ENCODE measurements at places on chromosomes 5 and 9. TPM values are rescaled to one million over a fixed set of nuclear protein-coding genes. Genes with fewer than 3 reads are reported as not detected.
A peak's percentile ranks its signal among the peaks of the same experiment; 100 is the strongest.

DNA sequence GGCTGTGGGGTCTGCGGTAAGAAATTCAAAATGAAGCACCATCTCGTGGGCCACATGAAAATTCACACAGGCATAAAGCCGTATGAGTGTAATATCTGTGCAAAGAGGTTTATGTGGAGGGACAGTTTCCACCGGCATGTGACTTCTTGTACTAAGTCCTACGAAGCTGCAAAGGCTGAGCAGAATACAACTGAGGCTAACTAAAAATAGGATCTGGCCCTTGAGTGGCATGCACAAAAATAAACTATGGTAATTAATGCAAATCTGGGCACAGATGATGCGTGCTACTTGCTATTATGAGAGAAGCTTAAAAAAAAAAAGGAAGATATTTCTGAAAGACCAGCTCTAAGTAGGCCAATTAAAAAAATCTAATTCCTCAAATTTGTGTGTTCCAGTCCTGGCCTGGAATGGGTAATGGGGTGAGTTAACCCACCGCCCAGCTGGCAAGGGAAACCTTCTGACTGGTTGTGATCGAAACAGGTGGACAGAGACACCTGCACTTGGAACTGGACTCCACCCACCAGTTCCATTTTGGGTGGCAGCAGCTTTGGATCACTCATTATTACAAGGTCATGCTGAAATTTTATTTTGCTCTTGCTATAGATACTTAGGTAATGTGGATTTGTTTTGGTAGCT lies 26.6 kb upstream of the ZBTB34 start:
- DNase-seq, result no peak
- peaks cover 29% of the 10 kb centered on the region for H3K36me3 ChIP-seq
- H3K4me3 ChIP-seq, result no peak overlapping the region
- H3K4me1 ChIP-seq, result peaks cover 28% of the 10 kb centered on the region

DNA sequence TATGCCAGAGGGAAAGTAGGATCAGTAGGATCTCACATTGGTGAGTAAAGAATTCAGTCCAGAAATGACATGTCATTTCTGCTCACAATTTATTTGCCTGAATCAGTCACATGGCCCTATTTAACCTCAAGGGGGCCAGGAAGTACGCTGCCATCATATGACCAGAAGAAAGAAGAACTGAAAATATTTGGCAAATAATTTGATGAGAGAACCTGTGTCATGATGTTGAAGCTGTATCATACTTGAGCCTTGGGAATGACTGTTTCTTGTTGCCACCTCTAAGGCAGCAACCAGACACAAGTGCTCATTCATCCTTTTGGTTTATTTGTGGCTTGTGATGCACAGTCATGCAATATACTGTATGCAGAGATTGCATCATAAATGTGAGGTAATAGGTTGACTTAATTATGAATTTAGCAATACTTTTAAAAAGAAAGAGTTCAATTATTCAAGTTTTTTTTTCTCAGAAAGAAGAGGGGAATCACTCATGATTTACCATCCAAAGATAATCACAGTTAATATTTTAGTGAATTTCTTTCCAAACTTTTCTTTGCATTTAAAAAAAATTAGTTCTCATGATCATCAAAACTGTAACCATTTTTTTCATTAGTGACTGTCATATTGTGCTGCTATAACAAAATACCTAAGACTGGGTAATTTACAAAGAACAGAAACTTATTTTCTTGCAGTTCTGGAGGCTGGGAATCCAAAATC lies 8.2 kb upstream of the ZFYVE16 start:
- H3K36me3 ChIP-seq, result no peaks in the 10 kb centered on the region
- H3K4me3 ChIP-seq, result no peak overlapping the region
- no peak for DNase-seq
- no peaks in the 10 kb centered on the region for H3K27me3 ChIP-seq

GRCh38 chr5:3701694-3702093 lies 106.1 kb downstream of the IRX1 start:
- DNase-seq, result no peak
- H3K36me3 ChIP-seq, result no peaks in the 10 kb centered on the region
- no peak overlapping the region for H3K27ac ChIP-seq
- no peak overlapping the region for H3K4me3 ChIP-seq
- H3K27me3 ChIP-seq, result no peaks in the 10 kb centered on the region
- H3K4me1 ChIP-seq, result no peaks in the 10 kb centered on the region

DNA sequence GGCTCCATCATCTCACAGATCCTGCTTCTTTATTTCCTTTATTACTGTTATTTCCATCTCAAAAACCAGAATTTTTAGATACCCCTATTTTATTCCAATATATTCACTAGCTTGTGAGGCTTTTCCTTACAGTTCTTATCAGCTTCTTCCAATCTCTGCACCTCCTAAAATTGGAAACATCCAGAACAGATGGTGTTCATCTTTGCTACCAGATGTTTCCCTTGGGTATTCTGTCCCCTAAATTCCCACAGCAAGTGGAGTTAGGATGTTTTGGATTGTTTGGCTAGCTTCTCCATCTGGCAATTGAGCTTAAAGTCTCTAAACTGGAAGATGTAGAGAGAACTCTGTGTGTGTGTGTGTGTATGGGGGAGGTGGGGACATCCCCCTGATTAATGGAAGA lies 580.4 kb downstream of the DTWD2 start:
- no peaks in the 10 kb centered on the region for H3K4me1 ChIP-seq
- H3K27ac ChIP-seq, result no peak overlapping the region
- H3K36me3 ChIP-seq, result no peaks in the 10 kb centered on the region
- H3K27me3 ChIP-seq, result no peaks in the 10 kb centered on the region
- H3K4me3 ChIP-seq, result no peak overlapping the region
- DNase-seq, result no peak

DNA sequence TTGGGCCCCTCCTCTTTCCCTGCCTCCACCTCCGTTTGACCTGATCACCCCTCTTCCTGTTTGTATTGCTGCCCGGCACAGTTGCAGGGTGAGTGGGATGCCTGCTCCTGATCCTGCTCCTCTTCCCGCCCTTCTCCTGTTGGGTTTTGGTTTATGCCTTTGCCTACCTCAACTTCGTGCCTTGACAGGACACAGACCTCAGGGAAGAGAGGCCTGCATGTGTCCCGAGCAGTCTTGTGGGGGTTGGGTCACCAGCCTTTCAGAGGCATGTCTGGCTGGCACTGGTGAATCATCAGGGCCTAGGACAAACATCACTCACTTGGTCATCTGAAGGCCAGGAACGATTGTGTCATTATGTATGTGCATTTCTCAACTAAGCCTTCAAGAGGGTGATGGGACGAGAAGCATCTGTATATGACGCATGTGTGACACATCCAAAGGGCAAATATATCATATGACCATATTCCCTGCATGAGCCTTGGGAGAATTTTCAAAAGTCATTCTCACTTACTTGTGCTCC lies 56.9 kb downstream of the NPR3 start:
- peaks cover 18% of the 10 kb centered on the region for H3K4me1 ChIP-seq
- H3K27me3 ChIP-seq, result no peaks in the 10 kb centered on the region
- peak; percentile 97 for DNase-seq
- H3K4me3 ChIP-seq, result no peak overlapping the region

GRCh38 chr9:100084128-100084453 lies 14.7 kb downstream of the ERP44 start:
- DNase-seq, result no peak
- H3K4me1 ChIP-seq, result peaks cover 56% of the 10 kb centered on the region
- H3K36me3 ChIP-seq, result no peaks in the 10 kb centered on the region

GRCh38 chr9:76545191-76545590 lies 86.2 kb downstream of the GCNT1 start:
- no peak overlapping the region for H3K4me3 ChIP-seq
- no peaks in the 10 kb centered on the region for H3K36me3 ChIP-seq
- H3K27me3 ChIP-seq, result no peaks in the 10 kb centered on the region
- no peak for DNase-seq
- H3K27ac ChIP-seq, result no peak overlapping the region
- H3K4me1 ChIP-seq, result no peaks in the 10 kb centered on the region

GRCh38 chr9:134418354-134418753 lies 92.1 kb downstream of the RXRA start:
- H3K27ac ChIP-seq, result no peak overlapping the region
- no peaks in the 10 kb centered on the region for H3K36me3 ChIP-seq
- H3K4me3 ChIP-seq, result no peak overlapping the region
- no peaks in the 10 kb centered on the region for H3K27me3 ChIP-seq

- no peak overlapping the region for H3K4me3 ChIP-seq
- H3K27me3 ChIP-seq, result no peaks in the 10 kb centered on the region
- DNase-seq, result no peak
- H3K4me1 ChIP-seq, result no peaks in the 10 kb centered on the region
Measured at GRCh38 chr5:90606539-90606938, 47.9 kb downstream of the ADGRV1 start.

GRCh38 chr5:150615141-150615699 lies 25.2 kb upstream of the SYNPO start:
- DNase-seq, result peak; percentile 77
- no peaks in the 10 kb centered on the region for H3K27me3 ChIP-seq
- H3K27ac ChIP-seq, result peak overlapping the region; percentile 88
- H3K4me3 ChIP-seq, result no peak overlapping the region

DNA sequence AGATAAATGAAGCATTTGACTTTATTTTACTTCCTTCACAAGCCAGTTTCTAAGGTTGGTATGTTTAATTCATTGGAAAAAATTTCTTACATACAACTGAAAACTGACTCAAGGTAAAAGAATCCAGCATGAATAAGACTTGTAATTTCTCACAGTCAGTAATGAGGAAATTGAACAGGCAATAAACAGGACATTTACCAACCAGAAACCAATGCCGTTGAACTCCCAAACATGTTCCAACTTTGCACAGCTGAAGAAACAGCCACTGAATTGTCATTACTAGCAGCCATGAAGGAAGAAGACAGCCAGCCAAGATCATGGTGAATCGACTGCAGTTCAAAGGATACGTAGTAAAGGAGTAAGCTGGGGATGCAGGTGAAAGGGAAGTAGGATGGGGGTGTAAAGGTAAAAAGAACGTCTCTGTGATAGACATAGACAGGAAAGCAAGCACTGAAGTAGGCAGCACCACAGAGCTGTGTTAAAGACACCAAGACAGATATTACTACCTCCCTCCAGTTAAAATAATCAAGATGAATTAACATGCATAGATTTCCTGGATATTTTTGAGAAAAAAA lies 21.3 kb upstream of the SLC12A2 start:
- DNase-seq, result no peak
- H3K4me3 ChIP-seq, result no peak overlapping the region
- peaks cover 7% of the 10 kb centered on the region for H3K4me1 ChIP-seq

DNA sequence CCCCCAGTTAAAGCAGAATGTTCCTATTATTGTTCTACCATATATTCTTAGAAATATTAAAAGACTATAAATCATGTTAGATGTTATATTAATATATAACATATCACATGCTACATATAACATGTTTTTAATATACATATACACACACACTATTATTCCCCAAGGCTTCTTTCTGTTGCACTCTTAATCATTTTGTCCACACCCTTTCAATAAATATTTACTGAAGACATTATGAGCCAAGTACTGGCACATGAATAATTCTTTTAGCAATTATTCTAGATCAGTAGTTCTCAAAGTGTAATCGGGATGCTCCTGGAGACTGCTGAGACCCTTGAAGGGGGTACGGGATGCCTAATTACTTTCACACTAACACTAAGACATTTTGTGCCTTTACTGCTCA lies 143.9 kb downstream of the GNAQ start:
- no peak overlapping the region for H3K4me3 ChIP-seq
- DNase-seq, result no peak
- no peaks in the 10 kb centered on the region for H3K27me3 ChIP-seq
- no peak overlapping the region for H3K27ac ChIP-seq
- no peaks in the 10 kb centered on the region for H3K36me3 ChIP-seq
- H3K4me1 ChIP-seq, result no peaks in the 10 kb centered on the region

GRCh38 chr5:142006363-142007236 lies 6.2 kb downstream of the GNPDA1 start:
- no peak overlapping the region for H3K4me3 ChIP-seq
- no peak overlapping the region for H3K27ac ChIP-seq
- H3K4me1 ChIP-seq, result peaks cover 11% of the 10 kb centered on the region
- no peaks in the 10 kb centered on the region for H3K36me3 ChIP-seq

GRCh38 chr9:8429768-8430167 lies 630.2 kb upstream of the DMAC1 start:
- H3K4me1 ChIP-seq, result no peaks in the 10 kb centered on the region
- no peak overlapping the region for H3K27ac ChIP-seq
- no peaks in the 10 kb centered on the region for H3K36me3 ChIP-seq
- H3K4me3 ChIP-seq, result no peak overlapping the region
- no peak for DNase-seq

- H3K36me3 ChIP-seq, result no peaks in the 10 kb centered on the region
- H3K27me3 ChIP-seq, result no peaks in the 10 kb centered on the region
- H3K27ac ChIP-seq, result no peak overlapping the region
- H3K4me1 ChIP-seq, result no peaks in the 10 kb centered on the region
Measured at GRCh38 chr5:152623951-152624350, 218.9 kb upstream of the NMUR2 start.

DNA sequence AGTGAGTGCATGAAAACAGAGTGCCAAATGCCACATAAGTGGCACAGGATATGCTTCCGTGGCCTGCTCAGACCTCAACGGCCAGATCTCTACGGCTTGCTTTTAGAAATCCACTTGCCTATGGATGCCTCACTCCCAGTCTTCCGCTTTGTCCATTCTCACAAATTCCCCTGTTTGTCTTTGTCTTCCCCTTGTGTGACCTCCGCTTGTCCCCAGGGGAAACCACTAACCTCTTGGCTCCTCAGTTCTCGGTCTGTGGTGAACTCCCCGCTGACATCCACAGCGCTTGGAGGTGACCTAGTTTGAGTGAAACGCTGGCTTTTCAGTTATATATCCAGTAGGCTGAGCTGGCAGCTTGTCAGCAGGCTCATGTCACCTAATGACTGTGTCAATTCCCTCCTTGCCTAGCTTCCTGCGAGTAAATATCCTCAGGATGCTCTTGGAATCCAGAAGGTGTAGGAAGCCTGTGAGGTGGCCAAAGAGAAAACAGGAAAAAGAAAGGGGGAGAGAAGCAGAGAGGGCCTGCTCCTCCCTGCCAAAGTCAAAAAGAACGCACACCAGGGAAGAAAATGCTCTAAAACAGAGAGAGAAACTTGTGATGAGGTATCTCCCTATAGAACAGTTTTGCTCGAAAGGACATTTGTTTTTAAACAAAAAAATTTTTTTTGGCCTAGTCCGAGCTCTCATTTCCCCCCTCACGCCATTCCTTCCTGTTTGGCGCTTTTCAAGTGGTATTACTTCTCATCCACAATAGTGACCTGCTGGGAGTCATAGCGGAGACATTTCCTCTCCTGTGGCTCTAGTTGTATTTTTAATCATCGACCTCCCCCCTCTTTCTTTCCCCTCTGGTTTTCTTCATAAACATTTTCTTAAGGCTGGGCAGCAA lies 101.6 kb upstream of the SPRY4 start:
- H3K4me1 ChIP-seq, result no peaks in the 10 kb centered on the region
- no peaks in the 10 kb centered on the region for H3K27me3 ChIP-seq
- DNase-seq, result peak; percentile 49
- H3K27ac ChIP-seq, result peak overlapping the region; percentile 5

GRCh38 chr5:169050636-169051035 lies 250.3 kb downstream of the SLIT3 start:
- no peak overlapping the region for H3K4me3 ChIP-seq
- H3K27ac ChIP-seq, result no peak overlapping the region

The SCGB3A2 gene
- not detected for total RNA-seq

The SARDH gene
- total RNA-seq, result 3.1 TPM

The PCDHB15 gene
- total RNA-seq, result 1.4 TPM

The HTR4 gene
- total RNA-seq, result 2.2 TPM

The G3BP1 gene
- total RNA-seq, result 79.7 TPM

The ESM1 gene
- total RNA-seq, result 1.3 TPM

All from adrenal gland (tissue), 19 donors.